Fibroblast of skin of abdomen (primary cell): ENCODE measurements at places on chromosomes 3 and 15.

DNA sequence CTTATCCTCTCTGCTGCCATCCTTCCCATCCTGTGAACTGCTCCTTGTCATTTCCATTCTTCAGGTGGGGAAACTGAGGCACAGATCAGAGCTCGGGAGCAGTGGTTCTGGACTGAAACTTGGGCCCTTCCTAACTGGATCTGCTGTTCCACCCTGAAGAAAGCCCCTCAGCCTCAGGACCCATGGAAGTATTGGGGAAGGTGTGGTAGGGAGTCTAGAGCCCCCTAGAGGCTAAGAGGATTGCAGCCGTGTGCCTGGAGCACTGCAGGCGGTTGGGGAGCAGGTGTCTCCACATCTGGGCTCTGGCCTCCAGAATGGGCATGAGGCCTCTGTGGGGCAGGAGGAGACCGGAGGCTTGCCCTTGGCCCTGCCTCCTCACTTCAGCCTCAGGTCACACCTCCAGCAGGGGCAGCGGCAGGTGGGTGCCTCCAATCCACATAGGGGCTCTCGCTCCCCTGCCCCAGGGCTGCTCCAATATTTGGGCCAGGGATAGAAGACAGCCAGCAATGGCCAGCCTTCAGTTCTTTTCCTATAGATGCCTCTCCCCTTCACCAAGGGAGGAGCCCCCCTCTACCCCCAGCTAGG lies 28.1 kb downstream of the DNAJB8 start:
- no peak for DNase-seq

DNA sequence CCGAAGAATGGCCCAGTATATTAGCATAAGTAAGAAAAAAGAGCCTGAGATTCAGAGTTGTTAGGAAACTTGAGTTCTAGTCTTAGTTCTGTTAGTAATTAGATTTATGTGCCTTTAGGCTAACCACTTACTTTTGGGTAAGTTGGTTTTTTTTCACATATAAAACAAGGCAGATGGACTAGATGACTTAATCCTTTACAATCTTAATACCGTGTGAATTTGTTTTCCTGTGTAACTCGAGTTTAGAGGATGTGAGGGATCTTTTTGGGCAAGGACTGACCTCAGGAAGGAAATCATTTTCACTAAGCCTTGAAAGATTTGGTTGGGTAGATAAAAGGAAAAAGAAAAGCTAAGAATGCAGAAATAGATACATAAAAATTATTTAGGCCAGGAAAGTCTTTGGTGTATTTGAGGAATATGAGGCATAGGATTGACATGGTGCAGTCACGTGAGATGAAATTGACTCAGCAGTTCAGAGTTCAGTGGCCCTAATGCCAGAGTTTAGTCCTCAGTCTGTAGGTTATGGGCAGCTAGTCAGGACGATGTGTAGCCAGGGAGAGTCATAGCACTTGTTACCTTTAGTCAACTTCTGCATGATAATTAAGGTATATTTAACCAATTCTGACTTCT lies 34.6 kb downstream of the PAK2 start:
- peak; percentile 25 for DNase-seq

DNA sequence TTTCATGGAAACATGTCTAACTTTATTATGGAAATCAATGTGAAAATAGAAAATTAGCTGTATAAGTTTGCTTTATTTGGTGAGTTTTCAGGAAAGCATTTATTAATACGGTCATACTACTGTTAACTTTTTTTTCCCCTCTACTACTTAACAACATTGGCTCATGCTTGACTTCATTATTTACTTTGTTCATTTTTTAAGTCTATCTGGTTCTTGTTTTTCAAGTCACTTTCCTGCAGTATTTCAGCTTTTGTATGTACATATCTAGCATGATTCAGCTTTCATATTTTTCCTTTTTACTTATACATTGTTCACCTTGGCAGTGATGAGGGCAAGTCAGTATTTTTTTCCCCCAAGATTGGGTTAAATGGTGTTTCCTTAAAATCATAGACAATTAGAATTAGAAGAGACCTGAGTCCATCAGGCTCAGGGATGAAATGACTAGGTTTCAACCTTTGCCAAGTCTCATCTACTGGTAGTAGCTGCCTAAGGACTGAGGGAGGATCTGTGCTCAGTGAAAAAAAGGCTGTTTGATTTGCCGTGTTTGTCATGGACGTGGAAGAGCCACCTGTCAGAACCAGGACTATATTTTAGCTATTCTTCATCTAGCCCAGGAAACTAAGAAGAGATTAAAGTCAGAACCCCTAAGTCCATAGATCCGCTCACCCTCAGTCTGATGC lies 15.4 kb downstream of the TMOD3 start:
- DNase-seq = no peak

DNA sequence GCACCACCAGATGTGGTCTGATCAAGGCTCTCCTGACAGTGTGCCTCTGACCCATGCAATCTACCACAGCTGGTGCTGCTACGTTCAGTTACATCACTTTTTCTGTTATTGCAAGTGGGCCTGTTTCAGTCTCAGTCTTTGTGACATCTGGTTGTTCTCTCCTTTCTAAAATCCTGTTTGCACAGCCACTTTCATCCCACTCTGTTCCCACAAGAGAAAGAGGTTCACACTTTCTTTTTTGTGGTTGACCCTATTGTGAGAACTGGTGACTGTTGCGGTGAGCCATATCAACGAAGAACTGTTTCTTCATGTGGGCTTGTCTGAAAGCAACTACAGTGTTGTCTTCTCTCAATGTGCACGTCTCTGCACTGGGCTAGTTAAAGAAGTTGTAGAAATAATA lies 342.8 kb upstream of the ARPP21 start:
- DNase-seq = no peak

DNA sequence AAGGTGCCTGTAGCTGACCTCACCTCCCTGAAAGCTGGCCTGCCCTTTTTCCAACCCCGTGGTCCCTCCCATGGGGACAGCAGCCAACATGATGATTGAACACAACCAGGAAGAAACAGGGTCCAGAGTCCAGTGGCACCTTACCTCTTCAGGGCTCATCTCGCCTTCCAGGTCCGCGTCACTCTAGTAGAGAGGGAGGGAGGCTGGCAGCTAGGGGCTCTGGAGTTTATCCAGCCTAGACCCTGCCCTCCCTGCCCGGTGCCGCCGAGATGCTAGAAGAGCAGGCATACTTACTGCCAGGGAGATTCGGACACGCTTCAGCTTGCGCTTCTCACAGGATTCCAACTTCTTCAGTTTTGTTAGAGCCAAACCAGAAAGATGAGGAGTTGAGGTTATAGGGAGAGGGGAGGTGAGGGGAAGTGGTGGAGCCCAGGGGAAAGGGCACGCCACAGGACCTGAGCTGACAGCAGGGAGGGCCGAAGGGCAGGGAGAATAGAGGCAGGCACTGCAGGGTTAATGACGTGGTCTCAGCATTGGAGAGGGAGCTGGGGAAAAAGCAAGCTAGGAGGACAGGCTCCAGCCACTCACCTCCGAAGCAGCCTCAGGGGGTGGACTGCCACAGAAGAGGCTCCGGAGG lies 9.1 kb downstream of the CLCN2 start:
- DNase-seq = no peak

DNA sequence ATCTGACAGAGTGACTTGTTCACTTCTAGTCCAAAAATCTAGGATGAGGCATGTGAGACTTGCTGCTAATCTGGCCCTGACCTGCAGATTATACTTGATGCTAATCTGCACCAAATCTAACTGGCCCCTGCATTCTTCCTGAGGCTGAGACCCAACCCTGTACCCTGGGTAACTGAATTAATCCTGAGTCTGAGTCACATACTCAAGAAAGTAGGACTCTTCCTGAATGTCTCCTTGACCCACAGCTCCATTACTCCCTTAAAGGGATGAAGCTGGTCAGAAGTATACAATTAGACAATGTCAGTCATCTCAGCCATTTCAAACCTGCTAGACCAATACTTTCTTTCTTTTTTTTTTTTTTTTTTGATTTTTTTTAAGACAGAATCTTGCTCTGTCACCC lies 25.5 kb downstream of the PTPN9 start:
- no peak for DNase-seq
